Stimulated activated CD4-positive, alpha-beta T cell treated with anti-CD3 and anti-CD28 coated beads, Interleukin-1b, Interleukin-23, amount 100 ng/mL, for 1 hour (primary cell): ENCODE measurements at places on chromosomes 6 and 20.

GRCh38 chr20:39234520-39235095 is 272.5 kb downstream of the DHX35 start:
- no peak for DNase-seq

DNA sequence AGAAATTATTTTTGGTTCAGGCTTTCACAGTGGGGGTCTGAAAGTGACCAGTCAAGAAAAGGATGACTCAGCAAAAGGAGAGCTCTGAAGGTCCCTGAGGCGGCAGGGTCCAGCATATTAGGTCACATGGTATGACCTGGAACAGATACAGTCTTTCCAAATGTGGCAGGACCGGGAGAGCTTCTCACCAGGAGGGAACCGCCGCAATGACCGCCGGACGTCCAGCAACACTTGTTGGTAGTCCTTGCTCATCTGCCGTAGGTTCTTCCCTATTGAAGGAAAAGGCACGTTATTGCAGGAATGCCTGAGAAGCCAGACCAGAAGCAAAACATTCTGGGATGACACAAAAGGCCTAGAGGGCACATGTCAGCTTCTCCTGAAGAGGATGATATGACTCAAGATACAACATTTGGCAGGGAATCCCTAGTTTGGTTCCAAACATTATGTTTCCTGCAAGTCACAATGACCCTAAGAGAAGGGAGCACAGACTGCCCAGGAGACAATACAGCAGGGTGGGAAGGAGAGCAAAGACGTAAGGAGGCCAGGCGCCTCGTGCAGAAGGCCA is 17.4 kb downstream of the TBC1D20 start:
- DNase-seq = no peak

GRCh38 chr6:27230758-27231111 is 16.8 kb upstream of the PRSS16 start:
- no peak for DNase-seq

- DNase-seq = no peak
Measured at GRCh38 chr20:63700199-63701050, 4.0 kb downstream of the TNFRSF6B start.

- no peak for DNase-seq
Measured at GRCh38 chr6:157456524-157456829, 75.5 kb downstream of the ZDHHC14 start.

- DNase-seq = no peak
Measured at GRCh38 chr6:147712841-147713240, 204.4 kb downstream of the SAMD5 start.

DNA sequence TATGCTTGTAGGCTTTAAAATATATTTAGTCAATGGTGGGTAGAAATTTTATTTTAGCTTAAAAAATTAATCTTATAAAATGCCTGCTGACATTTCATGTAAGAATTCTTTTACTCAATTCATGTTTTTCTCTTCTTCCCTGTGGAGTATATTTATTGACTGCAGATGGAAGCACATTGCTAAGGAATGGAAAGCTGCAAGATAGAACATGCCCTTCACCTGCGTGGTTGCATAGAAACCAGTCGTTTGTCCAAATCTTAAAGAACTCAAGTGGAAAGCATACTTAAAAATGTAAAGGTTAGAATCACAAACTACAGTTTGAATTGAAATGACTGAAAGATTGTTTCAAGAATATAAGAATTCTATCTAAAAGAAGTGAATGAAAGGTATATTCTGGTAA is 30.7 kb downstream of the C6orf163 start:
- DNase-seq = no peak

DNA sequence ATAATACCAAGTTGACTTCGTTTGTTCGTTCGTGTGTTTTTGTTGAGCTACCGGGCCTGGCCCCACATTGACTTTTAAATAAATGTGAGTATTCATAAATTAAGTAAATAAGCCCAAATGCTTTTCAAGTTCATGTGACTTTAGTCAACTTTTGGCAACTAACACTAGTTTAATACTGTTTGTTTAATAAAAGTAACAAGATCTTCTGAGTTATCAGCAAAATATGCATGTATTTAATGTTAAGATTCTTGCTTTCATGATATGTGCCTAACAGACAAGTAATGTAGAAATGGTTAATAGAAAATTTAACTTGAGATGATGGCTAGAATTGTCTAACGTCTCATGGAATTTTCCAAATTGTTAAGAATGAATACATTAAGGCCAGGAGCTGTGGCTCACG is 38.7 kb upstream of the ECI2 start:
- no peak for DNase-seq

DNA sequence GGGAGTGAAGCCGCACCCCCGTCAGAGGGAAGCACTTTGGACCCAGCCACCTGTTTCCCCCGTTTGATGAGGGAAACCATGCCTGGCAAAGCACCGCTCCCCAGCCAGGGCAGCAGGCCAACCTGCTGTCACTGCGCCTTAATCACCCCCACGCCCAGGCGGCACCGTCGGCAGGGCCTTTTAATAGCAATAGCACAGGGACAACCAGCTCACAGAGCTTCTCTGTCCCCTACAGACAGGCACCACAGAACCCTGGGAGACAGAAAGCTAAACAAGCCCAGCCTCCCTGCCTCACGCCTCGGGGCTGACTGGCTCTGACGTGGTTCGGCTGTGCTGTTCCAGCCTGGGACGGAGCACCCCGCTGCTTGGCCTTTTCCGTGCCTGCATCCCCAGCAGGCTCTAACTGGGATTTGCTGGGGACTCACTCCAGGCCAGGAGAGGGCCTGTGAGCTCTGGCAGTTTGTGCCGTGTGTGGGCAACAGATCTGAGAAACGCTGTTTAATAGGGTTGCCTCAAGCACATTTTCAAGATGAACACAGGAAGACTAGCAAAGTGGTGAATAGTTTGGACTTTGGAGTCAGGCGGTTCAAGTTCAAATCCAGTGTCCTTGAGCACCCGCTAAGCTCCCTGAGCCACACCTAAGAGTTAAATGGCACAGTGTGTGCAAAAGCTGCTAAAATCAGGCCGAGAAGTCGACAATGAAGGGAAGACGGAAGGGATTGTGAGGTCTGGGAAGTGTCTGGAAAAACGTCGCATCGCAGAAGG is 223.8 kb downstream of the NRN1 start:
- DNase-seq = no peak
